Thyroid gland (tissue), 4 donors: ENCODE measurements at places on chromosomes 5 and 9. TPM values are rescaled to one million over a fixed set of nuclear protein-coding genes. Genes with fewer than 3 reads are reported as not detected.

GRCh38 chr5:74118071-74118470, 492.1 kb downstream of the ARHGEF28 start:
- DNase-seq, result no peak

GRCh38 chr5:102114525-102115069, 181.5 kb downstream of the SLCO4C1 start:
- no peak for DNase-seq

DNA sequence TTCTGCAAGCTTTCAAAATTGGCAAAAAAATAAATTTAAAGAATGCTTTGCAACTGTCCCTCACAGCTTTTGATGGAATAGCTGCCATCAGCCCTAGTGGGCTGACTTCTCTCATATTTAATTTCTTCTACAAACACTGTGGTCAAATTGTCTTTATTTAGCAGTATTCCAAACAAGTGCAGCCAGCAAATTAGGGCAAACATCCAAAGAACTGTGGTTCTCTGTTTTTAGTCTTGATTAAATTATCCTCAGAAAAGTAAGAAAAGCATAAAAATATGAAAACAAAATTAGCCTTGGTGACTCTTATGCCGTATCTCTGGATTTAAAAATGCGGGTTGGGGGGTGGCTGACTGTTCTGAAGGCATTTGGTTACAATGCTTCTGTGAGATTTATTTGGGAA, 95.8 kb upstream of the RETREG1 start:
- DNase-seq, result no peak

- no peak for DNase-seq
Observed at GRCh38 chr9:83473488-83473971, 64.7 kb downstream of the FRMD3 start.

GRCh38 chr5:154794525-154795234, 39.5 kb downstream of the LARP1 start:
- no peak for DNase-seq

DNA sequence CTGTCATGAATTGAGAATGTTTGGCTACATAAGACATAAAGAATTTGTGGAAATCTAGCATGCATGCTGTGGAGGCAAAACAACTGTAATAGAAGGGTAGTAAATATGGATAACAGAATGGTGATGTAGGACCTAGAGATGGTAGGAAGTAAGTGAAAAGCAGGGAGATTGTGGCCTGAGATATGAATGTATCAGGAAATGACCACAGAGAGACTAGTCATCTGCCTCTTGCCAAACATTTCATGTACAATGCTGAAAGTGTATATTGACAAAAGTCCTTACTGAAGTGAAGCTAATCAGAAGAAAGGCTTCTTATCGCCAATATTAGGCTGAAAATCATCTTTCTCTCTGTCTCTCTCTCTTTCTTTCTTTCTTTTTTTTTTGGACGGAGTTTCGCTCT, 873.1 kb upstream of the CTNND2 start:
- no peak for DNase-seq

DNA sequence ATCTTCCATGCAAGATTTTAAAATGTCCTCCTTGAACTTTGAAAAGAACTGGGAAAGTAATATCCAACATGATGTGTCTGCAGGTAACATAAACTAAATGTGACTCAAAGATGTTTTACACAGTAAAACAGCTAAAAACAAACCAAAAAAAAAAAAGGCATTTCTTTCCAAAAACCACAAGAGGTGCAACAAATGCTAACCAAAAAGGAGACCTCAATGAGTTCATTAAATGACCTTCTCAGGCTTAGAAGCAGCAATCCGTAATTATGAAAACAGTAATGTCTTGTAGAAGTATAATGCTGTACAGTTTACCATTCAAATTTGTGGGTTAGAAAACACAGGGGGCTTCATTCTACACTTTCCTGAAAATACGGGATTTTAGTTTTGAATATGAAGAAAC, 2.5 kb downstream of the RNF145 start:
- DNase-seq, result no peak

DNA sequence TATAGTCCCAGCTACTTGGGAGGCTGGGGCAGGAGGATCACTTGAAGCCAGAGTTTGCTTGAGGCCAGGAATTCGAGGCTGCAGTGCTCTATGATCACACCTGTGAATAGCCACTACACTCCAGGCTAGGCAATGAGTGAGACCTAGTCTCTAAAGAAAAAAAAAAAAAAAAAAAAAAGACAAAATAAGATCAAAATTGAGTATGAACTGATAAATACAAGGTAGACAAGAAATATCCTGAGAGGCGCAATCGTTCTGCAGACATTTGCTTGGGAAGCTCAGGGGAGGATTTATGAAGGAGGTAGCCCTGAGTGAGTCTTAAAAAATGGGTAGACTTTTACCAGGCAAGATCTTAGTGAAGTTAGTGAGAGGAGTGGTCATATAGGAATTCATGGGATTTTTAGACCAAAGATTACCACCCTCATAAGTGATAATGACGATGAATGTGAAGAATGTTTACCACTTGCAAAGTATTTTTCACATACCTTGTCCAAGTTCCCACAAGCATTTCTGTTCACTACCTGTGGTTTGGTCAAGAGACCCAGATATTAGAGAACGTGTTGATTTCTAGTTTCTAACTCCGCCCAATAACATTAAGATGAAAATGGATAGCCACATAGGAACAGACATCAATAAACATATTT, 4.4 kb downstream of the PDCD1LG2 start:
- no peak for DNase-seq

DNA sequence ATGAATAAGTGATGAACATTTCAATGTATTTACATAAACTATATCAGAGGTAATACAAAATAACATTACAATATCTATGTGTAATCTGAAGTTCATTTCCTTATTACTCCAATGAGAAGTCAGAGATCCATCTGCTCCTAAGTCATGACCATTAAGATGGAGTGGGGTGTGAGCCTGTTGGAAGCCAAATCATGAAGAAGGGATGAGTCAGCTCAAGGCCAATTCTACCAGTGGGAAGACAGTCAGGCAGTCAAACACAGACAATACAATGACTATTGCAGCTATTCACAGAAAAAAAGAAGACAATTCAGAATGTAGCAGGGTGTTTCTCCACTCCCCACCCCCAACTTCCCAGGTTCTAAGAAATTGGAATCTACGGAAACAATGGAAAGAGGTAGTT, 155.0 kb downstream of the NFIB start:
- no peak for DNase-seq

DNA sequence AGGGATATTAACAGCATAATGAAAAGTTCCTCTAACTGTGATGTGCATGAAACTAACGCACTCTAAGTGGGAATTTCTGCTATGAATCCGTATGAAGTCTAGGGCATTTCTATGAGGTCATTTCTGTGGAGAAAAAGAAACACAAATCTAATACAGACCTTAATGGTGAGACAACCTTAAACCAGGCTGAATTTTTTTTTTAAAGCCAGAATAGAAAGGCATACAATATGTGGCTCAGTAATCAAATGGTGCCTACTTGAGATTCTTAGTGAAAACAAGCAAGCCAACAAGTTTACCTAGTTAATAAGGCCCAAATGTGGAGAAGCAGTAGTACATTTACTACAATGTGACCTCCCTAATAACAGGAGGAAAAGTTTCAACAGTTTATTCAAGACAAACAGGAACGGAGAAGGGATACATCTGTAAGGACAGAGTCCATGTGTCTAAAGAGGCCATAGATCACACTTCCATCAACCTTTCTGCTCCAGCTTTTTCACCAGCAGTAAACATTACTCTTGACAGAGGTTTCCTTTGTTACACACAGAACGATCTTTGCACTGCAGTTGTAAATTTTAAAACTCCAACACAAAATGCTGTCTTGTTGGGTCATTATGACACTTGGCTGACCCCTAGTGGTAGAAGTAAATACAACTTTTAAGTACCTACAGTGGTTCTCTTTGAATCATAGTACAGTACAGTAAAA, 26.2 kb downstream of the CARNMT1 start:
- no peak for DNase-seq

GRCh38 chr9:76607730-76608436, 148.9 kb downstream of the GCNT1 start:
- DNase-seq, result no peak

- DNase-seq, result no peak
Observed at GRCh38 chr9:125400725-125401716, 139.4 kb downstream of the GAPVD1 start.

GRCh38 chr5:60223342-60223741, 329.8 kb upstream of the PDE4D start:
- DNase-seq, result no peak

DNA sequence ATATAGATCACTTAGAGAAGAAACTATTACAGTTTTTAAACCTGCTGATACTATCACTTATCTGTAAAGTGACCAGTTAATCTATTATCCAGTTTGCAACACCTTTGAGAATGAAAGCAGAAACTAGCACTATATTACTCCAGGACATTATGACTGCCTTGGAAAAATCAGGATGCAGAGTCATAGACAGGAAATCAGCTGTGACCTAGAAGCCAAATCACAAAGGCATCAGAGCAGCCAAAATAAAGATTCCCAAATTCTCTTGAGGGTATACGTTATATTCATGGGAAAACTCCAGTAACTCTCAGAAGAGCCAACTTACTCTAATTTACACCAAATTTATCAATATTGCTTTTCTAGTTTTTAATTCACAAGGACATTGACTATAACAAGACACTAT, 49.9 kb downstream of the CDO1 start:
- no peak for DNase-seq

- no peak for DNase-seq
Observed at GRCh38 chr9:120561709-120562108, 18.3 kb downstream of the CDK5RAP2 start.

DNA sequence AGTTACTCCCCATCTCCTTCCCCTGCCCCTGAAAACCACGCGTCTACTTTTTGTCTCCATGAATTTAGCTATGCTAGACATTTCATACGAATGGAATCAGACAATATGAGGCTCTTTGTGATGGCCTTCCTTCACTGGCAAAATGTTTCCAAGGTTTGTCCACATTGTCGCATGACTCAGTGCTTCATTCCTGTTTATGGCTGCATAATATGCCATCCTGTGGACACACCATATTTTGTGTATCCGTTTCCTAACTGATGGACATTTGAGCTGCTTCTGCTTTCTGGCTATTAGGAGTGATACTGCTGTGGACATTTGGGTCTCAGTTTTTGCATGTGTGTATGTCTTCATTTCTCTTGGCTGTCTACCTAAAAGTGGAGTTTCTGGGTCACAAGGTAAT, 14.5 kb downstream of the NTNG2 start:
- DNase-seq, result no peak

GRCh38 chr5:97075649-97076048, 66.8 kb downstream of the LIX1 start:
- DNase-seq, result no peak

GRCh38 chr9:22514871-22515270, 68.2 kb downstream of the DMRTA1 start:
- DNase-seq, result no peak

DNA sequence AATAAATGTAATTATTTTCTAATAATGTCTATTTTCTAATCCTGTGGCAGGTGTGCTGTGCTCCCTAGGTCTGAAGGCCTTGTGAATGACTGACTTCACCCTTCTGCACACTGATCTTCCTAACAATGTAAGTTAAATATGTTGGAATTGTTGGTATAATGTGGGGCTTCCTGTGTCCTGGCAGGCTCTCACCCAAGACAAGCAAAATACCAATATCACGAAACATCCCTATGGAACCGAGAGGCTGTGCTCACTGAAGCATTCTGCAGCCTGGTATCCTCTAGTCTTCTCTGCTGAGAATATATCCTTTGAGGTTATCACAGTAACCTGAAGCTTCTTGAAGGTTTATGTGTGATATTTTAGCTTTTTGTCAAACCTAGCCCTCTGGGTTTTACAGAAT, 159.4 kb downstream of the GABRB2 start:
- no peak for DNase-seq

GRCh38 chr5:1344975-1345838, at the start of gene CLPTM1L:
TSS of gene CLPTM1L (minus strand) at chr5:1345099. CDS start at chr5:1344841, 258 bp downstream.
- peak; percentile 88 for DNase-seq

DNA sequence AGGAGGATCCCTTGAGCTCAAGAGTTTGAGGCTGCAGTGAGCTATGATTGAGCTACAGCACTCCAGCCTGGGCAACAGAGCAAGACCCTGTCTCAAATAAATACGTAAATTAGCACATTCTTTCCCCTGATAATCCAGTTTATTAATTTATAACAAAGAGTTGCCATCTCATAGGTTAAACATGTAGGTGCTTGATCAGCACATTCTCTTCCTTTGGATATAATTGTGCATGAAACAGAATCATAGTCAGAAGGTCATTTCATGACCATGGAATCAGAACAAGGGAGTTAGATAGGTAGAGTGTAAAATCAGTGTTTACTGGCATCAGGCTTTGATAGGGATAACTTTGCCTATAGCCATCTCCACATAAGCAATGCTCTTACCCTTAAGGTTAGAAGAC, 43.0 kb upstream of the KIAA1958 start:
- no peak for DNase-seq

DNA sequence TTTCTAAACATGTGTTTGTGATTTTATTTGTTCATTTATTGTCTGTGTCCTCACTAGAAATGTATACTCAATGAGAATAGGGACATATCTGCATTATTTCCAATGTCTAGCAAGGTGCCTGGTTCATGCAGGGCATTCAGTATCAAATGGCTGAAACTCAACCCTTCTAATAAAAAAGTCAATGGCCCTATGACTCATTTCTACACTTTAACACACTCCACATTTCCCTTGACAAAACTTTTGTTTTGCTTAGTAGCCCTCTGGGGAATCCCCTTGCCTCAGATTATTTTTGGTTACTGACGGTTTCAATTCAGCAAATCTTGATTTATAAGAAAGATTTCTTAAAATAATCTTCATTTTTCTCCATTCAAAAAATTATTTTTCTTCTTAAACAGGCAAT, 206.0 kb upstream of the DMRTA1 start:
- DNase-seq, result no peak

DNA sequence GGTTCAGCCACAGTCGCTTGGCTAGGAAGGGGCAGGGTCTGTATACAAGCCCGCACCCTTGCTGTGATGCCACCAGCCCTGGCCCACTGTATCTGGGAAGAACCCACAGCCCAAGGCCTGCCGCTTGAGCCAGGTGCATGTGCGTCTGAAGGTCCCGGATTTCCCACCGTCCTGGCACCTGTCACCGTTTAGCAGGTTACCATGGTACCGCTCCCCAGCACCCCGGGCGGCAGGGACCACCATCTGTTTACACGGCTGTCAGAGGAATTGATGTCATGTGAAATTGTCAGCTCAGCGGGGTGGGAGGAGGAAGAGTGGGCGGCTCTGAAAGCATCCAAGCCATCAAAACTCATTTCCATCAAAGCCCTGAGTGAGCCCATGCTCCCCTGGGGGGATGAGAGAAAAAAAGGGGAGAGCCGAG, 92.7 kb downstream of the HRH2 start:
- DNase-seq, result no peak

GRCh38 chr5:55820488-55820887, 30.7 kb upstream of the IL31RA start:
- no peak for DNase-seq

- no peak for DNase-seq
Observed at GRCh38 chr9:25353783-25354182, 324.5 kb downstream of the TUSC1 start.

GRCh38 chr5:36367524-36367923, 65.8 kb upstream of the RANBP3L start:
- peak; percentile 42 for DNase-seq

GABRA1 gene
- total RNA-seq, result not detected

ADGRD2 gene
- total RNA-seq, result not detected

PCDHB3 gene
- 3.0 TPM for total RNA-seq

LAMC3 gene
- total RNA-seq, result 3.9 TPM

AGXT2 gene
- total RNA-seq, result not detected

SPATA9 gene
- not detected for total RNA-seq

FOCAD gene
- 49.3 TPM for total RNA-seq

KLHL9 gene
- total RNA-seq, result 30.8 TPM

EIF4EBP3 gene
- 18.9 TPM for total RNA-seq
